Activated CD8-positive, alpha-beta memory T cell treated with anti-CD3 and anti-CD28 coated beads for 48 hours (primary cell): ENCODE measurements at places on chromosomes 7 and 10.

DNA sequence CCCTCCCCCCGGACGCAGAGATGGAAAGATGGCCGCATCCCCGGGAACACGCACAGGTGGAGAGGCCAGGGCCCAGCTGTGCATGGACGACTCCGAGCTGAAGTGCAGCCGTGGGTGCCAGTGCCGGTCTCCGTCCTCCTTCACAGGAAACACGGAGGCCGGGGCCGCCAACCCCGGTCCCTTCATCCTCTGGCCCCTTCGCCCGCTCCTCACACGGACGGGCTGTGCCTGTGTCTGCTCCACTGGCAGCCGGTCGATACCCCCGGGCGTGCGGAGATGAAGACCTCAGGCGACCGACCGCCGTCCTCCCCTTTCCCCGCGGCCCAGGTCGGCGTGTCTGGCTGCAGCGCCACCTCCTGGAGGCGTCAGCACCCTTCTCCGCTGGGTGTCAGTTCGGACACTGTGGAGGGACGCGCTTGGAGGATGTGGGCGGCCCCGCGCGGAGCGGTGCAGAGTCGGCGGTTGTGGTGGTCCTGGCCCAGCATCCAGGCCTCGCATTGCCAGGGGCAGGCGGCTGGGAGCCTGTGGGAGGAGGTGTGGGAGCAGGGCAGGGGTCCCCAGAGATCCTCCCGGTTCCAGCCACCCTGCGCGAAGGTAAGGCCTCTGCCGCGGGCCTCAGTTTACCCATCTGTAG lies 9.9 kb downstream of the ZNF511 start:
- DNase-seq, result no peak

DNA sequence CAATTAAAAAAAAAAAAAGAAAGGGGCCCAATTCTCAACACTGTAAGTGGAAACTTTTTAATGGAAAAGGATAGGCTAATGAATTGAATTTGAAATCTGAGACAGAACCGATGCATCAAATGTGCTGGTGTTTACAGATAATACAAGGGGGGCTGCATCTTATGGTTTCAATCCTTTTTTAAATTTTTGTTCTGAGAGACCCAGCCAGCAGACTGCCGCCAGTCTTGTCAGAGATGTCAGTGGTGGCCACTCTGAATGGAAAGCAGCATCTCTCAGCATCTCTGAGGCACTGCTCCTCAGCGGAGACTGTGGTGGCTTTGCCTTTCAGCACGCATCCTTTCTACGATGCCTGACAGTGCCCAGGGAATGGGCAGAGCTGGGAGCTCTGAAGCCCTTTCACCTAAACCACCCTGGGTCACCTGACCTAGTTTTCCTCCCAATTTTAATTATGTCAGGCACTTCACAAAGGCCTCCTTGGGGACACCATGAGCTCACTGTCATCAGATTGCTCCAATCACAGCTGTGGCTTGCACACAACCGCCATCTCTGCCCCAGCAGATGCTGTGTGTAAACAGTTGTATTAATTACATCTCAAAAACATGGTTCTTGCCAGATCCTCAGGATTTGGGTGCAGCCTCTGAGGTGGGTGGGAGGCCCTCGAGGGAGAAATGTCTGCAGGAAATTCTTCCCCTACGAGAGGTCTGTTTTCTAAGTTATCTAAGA lies 81.2 kb downstream of the EGFR start:
- no peak for DNase-seq

DNA sequence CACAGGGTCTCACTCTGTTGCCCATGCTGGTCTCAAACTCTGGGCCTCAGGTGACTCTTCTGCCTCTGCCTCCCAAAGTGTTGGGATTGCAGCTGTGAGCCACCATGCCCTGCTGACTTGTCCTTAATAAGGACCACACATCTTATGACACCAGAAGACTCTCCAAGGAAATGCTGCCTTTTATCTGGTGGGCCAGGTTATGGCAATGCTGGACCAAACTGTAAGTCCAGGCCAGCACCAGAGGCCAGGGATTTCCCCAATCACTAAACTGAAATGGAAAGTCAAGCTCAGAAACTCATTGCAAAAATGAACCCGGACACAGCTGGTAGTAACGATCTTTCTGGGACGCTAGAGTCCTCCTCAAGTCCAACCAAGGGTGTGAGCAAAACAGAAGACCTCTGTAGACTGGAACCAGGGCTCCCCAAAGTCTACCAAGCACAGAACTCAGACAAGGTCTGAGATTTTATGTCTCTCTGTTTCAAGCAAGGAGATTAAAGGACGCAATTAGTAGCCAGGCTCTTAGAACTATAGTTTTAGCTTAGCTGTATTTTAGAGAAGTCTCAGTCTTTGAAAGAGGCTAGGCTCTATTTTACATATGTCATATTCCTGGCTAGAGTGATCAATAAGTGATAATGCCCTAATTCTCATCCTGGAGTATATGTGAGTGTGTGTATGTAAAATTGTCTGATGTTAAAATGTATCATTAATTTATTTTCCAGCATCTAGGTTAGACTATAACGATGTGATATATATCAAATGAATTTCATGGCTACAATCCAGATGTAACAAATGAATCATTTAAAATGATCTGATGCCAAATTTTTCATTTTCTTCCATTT lies 74.0 kb upstream of the ITGB1 start:
- DNase-seq, result no peak

DNA sequence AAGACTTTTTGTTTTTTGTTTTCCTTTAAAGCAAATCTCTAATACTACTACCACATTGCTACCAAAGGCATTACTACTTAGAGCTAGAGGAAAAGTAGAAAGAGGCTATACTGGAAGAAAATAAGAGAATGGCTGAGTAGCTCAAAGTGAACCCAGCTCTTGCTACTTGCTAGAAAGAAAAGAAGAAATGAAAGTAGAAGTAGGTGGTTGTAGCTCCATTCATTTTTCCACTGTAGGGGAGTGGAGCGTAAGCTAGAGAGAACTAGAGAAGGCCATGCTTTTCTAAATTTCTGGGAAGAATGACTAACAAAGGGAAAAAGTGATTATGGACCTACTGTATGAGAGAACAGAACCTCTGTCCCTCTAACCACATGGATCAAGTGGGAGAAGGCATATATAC lies 184.4 kb downstream of the PON1 start:
- no peak for DNase-seq

DNA sequence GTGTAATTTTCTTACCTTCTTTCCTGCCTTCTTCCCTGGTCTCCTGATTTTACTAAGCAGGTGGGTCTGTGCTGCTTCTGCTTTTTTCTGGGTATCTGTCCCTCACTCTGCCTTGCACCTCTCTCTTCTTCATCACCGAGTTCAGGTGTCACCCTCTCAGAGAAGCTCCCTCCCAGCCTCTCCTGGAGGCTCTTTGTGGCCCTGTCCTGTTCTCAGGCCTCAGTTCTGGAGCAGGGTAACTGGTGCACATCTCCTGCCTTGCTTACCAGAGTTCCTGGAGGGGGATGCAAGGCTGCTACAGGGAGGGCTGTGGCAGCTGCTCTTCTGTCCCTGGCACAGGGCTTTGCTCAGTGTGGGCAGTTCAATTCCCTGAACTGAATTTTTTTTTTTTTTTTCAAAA lies 66.1 kb downstream of the RBM33 start:
- DNase-seq, result no peak

DNA sequence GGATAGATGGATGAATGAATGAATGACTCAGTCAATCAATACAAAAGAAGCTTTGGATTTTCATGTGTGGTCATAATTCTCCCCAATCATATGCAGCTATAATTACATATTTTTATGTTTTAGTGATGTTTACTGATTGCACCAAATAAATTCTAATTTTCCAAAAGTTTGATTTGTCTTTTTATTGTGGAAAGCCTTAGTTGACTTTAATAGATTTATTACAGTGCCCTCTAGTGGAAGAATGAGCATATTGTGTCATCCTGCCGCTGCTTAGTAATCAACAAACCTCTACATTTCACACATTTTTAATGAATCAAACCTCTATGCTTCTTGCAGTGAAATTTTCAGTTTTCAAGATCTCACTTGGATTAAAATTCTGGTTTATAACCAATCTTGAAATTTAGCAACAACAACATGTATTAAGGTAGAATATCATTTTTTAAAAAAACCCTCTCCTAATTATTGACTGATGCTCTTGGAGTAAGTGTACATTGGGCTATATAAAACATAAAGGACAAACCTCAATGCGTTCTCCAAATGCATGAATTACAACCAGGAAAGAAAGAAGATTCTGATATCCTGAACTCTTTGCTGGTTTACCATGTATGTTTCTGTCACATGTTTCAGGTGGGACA lies 55.6 kb upstream of the PNLIP start:
- no peak for DNase-seq

- no peak for DNase-seq
These were observed 2.2 kb upstream of the MYL10 start for GRCh38 chr7:101631224-101631714.

DNA sequence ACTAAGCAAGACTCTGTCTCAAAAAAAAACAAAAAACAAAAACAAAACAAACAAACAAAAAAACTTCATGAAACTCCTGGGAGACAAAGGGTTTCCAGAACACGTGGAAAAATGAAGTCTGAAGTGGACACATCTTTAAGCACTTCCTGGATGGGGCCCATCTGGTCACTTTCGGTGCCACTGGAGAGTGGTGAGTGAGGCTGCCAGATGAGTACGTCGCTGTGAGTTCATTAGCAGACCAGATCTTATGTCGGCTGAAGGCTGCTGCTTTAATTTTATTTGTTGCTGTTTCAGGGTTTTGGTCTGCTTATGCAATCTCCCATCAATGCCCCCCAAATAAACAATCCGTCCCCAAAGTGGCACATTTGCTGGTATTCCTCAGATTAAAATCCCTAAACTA lies 64.4 kb downstream of the NPTX2 start:
- no peak for DNase-seq

DNA sequence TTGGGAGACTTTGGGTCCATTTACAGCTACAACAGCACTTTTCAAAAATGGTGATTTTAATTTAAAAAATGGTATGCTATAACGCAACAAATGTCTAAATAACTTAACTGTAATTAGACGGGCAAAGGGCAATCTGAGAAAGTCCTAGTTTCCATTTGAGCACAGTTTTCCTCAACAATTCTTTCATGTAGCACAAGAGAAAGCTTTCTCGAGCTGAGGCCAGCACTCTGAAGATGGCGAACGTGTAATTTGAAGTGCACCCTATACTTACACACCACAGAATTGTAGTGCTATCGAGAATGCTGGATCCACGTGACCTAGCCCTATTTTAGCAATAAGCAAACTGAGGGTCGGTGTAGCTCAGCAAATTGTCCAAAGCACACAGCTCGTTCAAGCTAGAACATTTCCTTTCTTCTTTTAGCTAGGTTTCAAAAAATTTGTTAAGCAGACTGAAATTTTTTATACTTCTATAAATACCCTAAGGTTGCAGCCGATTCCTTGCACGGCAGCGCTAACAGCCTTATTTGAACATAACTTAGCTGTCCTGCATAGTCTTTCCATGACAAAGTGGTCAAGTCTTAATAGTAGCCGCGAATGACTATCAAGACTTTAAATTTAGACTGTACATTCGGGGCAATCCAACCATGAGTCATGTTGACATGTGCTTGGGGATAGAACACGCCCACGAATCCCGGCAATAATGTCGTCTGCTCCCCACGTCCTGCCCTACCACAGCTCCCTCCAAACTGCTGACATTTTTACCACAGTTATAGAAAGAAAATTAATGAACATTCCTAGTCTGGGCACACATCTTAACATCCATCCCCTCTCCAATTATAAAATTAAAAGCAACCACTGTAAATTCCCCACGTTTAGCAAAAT lies 10.0 kb downstream of the KLF6 start:
- DNase-seq, result no peak

GRCh38 chr10:71063401-71063800 lies 149.0 kb upstream of the UNC5B start:
- DNase-seq, result no peak

DNA sequence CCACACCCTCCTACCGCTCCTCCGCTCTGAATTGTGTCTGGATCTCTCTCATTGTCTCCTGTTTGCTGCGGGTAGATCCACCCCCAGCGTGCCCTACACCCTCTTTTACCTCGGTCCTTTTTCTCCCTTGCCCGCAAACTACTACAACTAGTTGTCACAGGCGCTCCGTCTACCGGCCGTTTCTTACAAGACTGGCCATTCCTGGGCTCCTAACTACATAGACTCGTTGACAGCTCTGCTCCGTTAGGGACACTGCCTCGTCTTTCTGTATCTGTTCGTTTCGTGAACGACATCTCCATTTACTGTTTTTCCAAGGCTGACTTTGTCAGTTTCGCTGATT lies 786 bp downstream of the TAF3 start:
- DNase-seq, result no peak

- no peak for DNase-seq
These were observed 114.4 kb upstream of the CREB5 start for GRCh38 chr7:28297801-28298459.

- no peak for DNase-seq
These were observed 80.6 kb downstream of the ARHGAP21 start for GRCh38 chr10:24642921-24643678.

GRCh38 chr10:241451-241850 lies 106.2 kb downstream of the ZMYND11 start:
- DNase-seq, result no peak

DNA sequence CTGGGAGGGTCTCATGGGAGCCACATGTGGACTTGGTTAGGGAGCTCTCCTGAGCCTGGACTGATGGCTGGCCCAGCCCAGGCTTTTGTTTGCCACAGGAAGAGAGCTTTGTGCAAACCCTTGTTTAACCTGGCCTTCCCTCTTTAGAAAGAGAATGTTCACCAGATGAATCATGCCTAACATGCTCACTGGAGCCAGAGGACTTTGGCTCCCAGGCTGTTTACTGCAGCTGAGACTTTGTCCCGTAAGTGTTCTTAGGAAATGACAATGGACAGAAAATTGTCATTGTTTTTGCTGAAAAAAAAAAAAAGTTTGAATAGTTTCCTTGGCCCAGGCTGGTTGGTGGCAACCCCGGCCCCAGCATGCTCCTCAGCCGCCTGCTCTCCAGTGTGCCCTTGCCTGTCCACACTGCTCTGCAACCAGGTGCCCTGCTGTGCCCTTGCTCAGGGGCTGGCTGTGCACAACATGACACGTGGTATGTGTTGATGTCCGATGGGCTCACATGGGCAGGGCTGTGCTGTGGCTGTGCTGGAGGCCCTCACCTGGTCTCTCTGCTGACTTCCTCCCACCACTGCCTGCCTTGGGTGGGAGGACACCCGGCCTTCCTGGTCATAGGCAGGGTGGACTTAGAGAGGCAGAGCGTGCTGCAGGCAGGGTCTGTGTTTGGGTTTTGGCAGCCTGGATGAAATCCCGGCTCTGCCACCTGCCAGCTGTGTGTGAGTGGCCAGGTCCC lies 215.3 kb upstream of the ZNF32 start:
- no peak for DNase-seq

GRCh38 chr10:79128923-79129305 lies 60.1 kb downstream of the ZMIZ1 start:
- DNase-seq, result no peak

- no peak for DNase-seq
These were observed 15.8 kb upstream of the CAMK1D start for GRCh38 chr10:12333380-12334185.

- DNase-seq, result no peak
These were observed 139.8 kb downstream of the GRID1 start for GRCh38 chr10:86226781-86227201.

DNA sequence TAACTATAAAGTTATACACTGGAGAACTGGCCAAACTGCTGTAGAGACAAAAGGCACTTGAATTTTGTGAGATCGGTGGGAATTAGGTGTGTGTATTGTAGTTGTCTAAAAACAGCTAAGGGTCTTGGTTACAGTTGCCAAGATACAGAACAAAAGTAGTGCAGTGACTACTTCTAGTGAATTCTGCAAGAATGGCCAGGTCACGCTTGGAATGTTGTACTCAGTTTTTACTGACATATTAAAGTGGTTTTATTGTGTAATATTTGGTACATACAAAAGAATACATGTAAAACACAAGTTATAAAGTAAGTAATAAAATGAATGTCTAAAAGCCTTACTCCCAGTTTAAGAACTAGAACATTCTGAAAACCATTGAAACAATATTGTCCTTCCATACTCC lies 42.4 kb downstream of the PRPF18 start:
- DNase-seq, result no peak
